ENCODE measurements at places on chromosomes 4 and X.

DNA sequence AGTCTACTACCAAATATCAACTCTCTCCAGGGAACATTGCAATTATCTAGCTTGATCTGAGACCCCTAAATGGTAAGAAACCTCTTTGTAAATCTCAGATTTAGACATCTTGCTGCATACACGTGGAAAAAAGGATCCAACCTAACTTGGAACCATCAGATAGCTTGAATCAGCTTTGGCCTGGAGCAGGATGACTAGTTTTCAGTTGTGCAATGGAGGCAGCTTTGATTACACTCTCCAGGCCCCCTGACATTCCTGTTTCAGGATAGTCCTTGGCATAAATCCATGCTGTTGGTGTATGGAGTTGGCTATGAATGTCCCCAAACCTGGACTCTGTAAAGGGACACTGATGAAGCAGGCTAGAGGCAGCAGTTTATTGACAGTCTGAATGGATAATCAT, 1061.9 kb upstream of the TENM3 start:
- no peak for DNase-seq

GRCh38 chrX:8730812-8731558, 952 bp downstream of the ANOS1 start:
- no peak for DNase-seq

GRCh38 chr4:144611850-144612249, 34.1 kb upstream of the HHIP start:
- no peak for DNase-seq

- DNase-seq, result no peak
These were observed 144.9 kb downstream of the ENOX2 start for GRCh38 chrX:130758072-130758471.

- DNase-seq, result no peak
These were observed 103.0 kb upstream of the C1GALT1C1 start for GRCh38 chrX:120732879-120733278.

GRCh38 chr4:141388481-141388880, 167.8 kb downstream of the ZNF330 start:
- DNase-seq, result no peak

DNA sequence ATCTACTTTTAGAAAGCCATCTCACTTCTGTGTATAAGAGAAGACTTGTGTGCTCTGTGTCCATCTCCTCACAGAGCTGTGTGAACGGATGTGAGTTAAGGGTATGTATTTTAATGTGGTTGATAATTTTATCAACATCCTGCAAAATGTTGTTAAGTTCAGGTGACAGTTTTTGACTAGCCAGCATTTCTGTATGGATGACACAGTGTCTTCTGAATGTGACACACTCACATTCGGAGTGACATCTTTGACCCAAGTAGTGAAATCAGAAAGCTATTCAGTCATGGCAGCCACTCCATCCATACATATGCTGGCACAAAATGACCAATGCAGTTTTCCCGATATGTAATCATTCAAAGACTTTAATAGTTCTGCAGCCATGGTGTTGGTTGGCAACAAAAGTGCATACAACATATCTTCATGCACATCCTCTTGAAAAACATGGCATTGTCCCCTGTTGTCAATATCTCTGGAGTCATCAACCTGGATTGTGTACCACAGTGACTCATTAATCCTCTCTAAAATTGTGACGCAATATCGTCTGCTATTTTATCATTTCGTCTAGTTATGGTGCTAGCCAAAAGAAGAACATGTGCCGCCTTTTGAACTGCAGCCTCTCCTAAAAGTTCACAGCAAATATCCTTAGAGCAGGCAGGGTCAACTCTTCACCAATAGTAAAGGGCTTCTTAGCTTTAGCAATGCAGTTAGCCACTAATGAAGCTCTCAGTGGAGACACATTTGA, 6.8 kb upstream of the FGF2 start:
- DNase-seq, result no peak

GRCh38 chr4:105714071-105714521, 5.5 kb downstream of the GSTCD start:
- no peak for DNase-seq

DNA sequence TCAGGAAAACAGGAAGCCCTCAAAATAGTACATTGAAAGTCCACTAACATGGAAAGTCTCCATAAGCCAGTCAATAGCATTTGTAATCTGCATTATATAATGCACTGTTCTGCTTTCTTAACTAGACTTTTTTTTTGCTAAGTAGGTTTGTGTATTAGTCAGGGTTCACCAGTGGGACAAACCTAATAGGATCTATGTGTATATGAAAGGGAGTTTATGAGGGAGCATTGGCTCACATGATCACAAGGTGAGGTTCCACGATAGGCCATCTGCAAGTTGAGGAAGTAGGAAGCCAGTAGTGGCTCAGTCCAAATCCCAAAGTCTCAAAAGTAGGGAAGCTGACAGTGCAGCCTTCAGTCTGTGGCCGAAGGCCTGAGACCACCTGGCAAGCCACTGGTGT, 116.0 kb downstream of the MXRA5 start:
- no peak for DNase-seq

DNA sequence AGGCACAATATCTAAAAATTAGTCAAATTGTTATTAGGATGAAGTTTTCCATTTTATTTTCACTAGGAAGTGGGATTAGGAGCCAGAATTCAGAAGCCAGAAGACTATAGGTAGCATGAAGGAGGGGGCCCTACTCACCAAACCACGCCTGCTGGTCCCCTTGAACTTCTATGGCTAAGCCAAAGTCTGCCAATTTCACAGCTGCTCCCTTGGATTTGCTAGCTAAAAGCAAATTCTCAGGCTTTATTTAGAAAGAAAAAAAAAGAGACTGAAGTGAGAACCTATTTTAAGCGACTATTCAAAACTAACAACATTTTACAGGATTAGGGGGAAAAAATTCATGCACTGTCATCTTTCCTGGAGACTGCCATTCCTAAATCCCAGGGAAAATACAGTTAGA, 224.3 kb downstream of the CAMK2D start:
- no peak for DNase-seq

- DNase-seq, result peak; percentile 60
These were observed 73.1 kb downstream of the QRFPR start for GRCh38 chr4:121307445-121308327.

- DNase-seq, result no peak
These were observed 23.1 kb downstream of the AIMP1 start for GRCh38 chr4:106339431-106339830.

GRCh38 chrX:135194684-135195083, 23.5 kb upstream of the CT55 start:
- DNase-seq, result no peak

GRCh38 chr4:152605641-152606335, 69.9 kb upstream of the FBXW7 start:
- no peak for DNase-seq

DNA sequence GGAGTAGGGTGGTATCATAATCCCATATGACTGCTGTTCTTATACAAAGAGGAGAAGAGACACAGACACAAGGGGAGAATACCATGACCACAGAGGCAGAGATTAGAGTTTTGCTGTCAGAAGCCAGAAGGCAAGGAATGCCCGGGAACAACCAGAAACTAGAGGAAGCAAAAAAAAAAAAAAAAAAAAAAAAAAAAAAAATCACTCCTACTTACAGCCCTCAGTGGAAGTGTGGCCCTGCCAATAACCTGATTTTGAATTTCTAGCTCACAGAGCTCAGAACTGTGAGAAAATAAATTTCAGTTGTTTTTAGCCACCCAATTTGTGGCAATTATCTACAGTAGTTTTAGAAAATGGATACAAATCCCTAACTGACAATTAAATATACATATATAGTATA, 30.4 kb upstream of the UBE2NL start:
- DNase-seq, result no peak

- no peak for DNase-seq
These were observed 705.5 kb downstream of the ARAP2 start for GRCh38 chr4:35538807-35539206.

DNA sequence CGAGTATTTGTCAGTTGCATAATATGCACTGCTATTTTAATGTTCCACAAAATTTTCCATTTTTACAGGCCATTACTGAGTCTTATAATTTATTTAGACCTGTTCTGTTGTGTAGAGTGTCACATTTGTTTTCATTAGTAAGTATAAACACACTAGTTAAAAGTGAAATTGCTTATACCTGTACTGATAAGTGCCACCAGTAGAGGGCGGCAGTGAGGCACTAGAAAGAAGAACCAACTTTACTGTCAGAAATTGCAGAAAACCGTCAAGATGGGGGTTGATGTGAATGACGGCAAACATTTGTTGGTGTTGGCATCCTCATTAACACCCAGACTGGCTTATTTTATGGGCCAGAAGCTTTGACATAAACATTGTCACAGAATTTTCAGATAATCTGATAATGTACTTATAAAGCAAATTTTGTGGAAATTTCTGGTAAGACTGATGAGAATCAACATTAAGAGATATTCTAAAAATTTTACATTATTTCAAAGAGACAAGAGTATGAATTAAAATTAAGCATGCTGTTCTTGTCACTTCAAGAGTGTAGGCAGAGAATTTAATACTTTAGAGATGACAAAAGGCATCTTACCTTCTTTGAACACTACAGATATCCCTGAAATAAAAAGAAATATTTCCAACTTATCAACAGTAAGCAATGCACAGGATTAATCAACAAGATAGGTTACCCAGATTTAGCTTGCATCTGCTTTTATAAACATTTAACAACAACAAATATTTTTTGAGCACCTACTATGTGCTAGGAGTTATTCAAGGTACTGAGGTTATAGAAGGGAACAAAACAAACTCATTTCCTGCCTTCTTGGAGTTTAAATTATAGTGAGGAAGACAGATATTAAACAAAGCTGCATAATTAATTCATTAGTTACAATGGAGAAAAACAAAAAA, 24.9 kb downstream of the ALPK1 start:
- DNase-seq, result peak; percentile 82

DNA sequence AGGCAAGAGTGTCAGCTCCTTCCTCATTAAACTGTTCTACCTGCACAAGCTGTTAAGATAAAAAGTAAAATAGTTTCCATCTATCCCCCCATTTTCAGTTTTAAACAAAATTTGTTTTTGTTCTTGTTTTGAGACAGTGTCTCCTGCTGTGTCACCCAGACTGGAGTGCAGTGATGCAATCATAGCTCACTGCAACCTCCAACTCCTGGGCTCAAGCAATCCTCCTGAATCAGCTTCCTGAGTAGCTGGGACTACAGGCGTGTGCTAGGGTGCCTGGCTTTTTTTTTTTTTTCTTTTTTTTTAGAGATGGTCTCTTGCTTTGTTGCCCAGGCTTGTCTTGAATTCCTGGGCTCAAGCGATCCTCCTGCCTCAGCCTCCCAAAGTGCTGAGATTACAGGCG, 105.4 kb downstream of the HS6ST2 start:
- no peak for DNase-seq

DNA sequence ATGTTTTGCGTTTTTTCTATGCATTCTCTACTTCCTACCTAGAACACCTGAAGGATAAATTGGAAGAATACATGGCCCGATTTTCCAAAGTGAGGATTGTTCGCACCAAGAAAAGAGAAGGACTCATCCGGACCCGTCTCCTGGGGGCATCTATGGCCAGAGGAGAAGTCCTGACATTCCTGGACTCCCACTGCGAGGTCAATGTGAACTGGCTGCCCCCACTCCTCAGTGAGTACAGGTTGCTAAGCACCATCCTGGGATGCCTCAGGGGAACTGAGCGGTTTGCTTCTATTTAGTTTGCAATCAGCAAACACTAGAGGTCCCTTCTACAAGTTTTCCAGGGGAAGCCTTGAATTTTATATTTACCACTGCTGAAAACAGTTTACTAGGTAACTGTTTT, 359.3 kb upstream of the GALNT7 start:
- no peak for DNase-seq

- no peak for DNase-seq
These were observed 237.1 kb upstream of the NUDT6 start for GRCh38 chr4:123159479-123159878.

GRCh38 chr4:38319456-38320342, 344.3 kb upstream of the KLF3 start:
- DNase-seq, result peak; percentile 96

DNA sequence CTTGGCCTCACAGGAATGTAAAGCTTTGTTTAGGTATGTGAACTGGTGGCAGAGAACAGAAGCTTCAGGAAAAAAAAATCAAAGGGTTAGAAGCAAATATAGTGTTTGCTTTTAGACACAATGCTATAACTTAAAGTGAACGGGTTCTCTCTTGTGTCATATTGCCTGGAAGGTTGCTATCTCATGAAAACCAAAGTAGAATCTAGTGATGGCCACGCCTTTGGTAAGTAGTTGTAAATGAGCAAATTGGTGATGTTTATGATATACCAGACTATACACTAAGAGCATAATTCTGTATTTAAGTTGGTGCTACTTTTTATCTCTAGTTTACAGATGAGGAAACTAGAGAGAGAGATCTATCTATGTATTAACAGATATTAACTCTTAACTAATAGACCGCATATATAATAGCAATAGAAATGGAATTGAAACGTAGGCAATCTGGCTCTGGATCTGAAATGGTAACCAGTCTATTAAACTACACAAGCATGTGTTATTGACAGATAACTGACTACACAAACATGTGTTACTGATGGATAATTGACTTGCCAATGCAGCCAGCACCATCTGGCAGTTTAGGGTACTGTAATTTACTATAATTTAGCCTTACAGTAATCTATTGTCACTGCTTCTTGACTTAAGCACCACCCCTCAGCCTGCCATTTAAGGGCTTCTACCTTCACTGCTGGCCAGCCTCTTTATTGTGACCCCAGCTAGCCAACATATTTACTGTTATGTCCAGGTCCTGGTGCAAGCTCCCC, 40.8 kb downstream of the HCCS start:
- DNase-seq, result no peak

DNA sequence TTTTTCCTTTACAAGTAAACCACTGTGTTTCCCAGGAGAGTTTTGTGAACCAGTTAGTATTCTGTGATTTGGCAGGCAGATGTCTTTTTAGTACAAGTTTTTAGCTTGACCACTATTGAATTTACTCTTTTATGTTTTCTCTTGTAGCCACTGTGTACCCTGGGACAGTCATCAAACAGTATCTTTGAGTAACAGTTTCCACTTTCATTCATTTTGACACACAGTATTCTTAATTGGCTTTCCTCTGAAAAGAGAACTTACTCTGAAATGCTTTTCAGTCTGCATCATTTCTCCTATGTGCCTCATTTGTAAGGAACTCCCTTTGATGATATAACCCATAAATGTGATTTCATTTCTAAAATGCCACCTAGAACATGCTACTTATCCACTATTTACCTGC, 476.5 kb downstream of the PDGFC start:
- DNase-seq, result no peak

DNA sequence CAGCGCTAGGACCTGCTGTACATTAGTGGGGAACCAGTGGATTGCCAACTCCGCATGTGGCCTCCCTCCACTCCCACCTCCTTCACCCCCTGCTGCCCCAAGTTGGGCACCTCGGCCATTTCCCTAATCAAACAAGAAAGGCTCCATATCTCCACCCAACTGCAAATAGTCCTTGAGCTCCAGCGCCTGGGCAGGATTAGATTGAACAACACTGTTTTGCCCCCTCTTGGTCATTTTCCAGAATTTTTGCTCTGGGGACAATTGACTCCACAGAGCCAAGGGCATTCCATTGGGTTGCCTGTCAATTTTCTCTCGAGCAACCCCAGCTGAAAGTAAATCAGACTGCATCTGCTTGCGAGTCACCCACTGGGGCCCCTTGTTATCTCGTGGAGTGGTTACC, 29.6 kb downstream of the CXCL13 start:
- DNase-seq, result no peak

- DNase-seq, result no peak
These were observed 372.6 kb downstream of the BCOR start for GRCh38 chrX:39725114-39725513.
